Colonic mucosa (tissue), 4 donors: ENCODE measurements at places on chromosomes 2 and 18.

DNA sequence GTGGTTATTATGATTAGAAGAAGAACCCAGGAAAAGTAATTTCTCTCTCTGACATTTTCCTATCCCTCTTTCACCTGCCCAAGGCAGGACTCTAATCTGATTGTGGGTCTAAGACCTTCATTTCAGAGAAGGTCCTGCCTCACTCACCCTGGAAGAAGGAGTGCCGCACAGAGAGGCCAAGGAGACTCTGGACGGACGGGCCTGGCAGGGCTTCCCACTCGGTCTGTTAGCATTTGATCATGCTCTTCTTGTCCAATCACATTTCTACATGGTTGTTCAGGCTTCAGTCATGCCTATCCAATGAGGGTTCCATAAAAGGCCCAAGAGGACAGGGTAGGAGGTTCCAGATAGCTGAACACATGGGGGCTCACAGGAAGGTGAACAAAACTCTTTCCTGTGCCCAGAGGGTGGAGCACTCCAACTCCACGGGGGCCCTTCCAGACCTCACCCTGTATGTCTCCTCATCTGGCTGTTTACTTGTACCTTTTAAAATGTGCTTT is 27.0 kb downstream of the ZNF892 start:
- no peak for DNase-seq

- DNase-seq = no peak
Measured at GRCh38 chr2:69070969-69071368, 58.0 kb downstream of the ANTXR1 start.

- peak; percentile 34 for DNase-seq
Measured at GRCh38 chr2:157838442-157839161, 37.5 kb downstream of the ACVR1 start.

DNA sequence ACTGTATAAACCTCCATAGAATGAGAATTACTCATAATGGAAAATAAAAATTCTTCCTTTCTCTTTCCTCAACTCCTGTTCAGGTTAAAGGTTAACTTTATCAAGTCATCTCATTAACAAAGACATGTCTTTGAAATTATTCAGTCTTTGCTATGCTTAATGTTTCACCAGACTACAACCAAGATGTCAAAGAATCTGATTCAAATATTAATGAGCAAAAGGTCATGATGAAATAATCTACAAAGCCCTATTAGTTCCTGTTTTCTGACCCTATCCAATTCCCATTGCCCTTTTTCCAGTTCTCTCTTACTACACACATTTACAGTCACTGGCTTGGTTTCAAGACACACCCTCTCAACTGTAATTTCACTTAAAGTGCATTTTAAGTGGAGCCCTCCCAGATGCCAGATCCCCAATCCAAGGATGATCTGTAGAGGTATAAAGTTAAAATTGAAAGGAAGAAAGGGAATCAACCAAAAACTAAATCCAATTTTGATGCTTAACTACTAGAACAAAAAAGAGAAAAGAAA is 246.9 kb upstream of the CYP26B1 start:
- peak; percentile 22 for DNase-seq

DNA sequence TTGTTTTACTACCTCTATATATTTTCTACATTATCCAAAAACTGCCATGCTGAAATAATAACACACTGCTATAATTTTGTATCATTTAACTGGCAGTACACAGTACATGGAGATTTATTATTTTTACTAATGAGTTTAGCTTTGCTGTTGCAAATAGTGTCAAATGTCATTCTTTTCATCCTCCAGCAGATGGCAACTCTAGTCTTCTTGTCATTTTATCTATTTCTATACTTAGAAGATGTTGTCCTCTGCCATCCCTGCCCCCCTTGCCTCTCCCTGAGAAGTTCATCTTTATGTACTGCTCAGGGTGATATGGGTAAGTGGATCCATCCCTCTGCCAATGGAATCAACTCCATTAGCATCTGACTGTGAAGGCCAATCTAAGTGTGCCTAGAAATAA is 21.7 kb upstream of the LRRTM1 start:
- DNase-seq = no peak

DNA sequence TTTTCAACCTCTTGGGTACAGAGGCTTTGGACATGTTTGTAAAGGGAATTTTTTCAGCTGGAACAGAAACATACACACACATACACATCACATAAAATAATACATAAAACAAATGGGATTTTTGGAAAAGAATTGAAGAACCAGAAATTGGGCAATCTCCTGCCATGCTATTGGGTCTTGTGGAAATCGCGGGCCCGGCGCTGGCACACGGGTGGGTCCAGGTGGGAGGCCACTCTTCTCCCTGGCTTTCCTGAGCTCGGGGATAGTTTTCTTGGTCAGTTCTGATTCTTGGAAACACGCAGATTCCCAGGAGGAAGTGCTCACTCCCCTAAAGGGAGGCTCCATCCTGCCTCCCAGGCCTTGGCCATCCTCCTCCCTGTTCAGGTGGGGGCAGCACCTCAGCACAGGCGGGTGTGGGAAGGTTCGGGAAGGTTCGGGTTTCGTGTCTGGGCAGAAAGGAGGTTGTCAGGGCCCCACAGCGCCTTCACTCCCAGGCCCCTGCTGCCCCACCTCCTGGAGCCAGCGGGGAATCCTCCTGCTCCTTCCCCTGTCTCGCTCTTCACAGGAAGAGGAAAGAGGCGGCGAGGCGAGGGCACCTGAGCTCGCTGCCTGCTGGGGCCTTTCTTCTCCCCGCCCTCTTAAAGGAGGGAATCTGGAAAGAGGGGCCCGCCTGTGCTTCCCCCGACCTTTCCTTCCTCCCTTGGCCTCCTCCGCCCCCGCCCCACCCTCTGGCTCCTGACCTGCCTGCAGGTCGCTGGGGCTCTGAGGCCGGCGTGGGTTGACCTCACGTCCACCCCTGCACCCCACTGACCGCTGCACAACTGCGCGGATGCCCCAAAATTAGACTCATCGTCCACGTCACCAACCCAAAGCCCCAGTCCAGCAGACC is 97.8 kb upstream of the PXDN start:
- DNase-seq = no peak
